Muscle of arm (tissue), 14 donors: ENCODE measurements at places on chromosomes 5 and 9.

GRCh38 chr5:41903382-41903891 is 707 bp upstream of the RIMOC1 start:
- DNase-seq: no peak

DNA sequence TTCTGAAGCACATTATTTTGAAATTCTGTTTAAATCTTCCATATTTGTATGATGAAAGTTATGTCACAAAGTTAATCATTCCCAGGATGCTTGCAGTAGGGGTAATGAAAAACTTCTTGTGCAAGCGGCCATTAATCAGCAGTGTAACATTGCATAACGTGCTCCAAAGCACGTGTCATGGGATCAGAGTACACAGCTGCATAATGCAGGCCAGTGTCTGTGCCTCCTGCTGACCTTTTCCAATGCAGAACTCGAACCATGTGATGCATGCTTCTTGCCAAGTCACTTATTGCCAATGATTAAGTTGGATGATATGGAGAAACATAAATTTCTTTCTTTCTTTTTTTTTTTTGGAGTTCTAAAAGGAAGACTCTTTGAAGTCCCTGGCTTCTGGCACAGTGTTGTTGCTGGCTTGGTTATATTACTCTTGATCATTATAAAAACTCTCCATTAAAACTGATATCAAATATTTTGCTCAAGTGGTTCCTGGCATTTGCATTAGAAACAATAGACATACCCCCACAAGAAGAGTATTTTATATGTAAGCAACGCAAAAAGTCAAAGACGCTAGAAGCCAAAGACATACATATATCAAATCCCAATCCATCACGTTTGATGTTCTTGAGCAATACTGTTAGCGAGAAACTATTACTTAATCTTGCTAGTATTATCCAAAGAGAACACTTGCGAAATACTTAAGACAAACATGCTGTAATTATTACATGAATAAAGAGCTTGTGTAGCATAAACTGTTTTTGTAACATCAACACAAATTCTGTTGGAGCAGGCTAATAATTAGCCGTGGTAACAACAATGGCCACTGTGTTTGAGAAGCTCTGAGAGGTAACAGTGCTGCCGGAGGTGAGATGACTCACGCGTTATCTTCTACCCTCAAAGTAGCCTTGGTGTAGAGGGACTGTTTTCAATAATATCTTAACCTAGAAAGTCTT is 164.2 kb downstream of the AUH start:
- peak; percentile 92 for DNase-seq

DNA sequence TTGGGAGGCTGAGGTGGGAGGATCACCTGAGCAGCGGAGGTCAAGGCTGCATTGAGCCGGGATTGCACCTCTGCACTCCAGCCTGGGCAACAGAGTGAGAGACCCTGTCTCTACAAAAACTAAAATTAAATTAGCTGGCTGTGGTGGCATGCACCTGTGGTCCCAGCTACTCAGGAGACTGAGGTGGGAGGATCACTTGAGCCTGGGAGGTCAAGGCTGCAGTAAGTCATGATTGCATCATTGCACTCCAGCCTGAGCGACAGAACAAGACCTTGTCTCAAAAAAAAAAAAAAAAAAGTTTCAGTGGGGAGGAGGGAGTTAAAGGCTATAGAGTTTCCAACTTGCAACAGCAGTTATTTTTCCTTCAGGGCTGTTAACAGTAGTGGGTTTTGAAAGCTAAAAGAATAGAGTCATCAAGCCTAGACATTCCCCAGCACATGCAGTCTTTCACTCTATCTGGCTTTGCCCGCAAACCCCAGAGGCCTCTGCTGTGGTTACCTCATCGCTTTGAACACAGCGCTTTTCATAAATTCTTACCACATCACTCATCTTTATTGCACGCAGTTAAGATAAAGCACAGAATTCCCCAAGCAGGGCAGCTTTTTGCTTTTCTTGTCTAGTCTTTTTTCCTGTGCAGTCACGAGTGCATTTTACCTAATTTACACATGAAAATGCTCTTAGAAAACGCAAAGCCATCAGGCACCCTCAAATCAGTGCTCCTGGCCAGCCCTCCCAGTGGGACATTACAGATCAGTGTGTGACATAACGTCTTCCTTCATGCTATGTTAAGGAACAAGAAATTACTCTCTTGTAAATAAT is 8.7 kb upstream of the SLC2A8 start:
- no peak for DNase-seq

GRCh38 chr9:116686135-116686534 is 970 bp upstream of the TRIM32 start:
- DNase-seq: no peak

GRCh38 chr9:79184831-79185230 is 386.9 kb upstream of the TLE4 start:
- peak; percentile 22 for DNase-seq

DNA sequence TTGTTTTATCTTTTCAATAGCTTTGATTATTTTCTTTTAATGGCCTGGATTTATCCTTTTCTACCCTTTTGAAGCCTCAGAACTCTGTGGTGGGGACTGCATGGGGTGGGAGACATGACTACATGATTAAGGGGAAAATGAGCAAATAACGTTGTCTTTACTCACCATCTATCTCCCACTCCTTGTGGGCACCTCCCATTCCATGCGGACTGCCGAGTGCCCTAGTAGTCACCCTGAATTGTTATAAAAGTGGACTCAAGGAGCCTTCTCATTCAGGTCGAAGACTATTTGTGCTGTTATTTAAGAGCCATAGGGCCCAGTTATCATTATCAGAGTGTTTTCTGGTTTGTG is 281.8 kb downstream of the MLLT3 start:
- no peak for DNase-seq

DNA sequence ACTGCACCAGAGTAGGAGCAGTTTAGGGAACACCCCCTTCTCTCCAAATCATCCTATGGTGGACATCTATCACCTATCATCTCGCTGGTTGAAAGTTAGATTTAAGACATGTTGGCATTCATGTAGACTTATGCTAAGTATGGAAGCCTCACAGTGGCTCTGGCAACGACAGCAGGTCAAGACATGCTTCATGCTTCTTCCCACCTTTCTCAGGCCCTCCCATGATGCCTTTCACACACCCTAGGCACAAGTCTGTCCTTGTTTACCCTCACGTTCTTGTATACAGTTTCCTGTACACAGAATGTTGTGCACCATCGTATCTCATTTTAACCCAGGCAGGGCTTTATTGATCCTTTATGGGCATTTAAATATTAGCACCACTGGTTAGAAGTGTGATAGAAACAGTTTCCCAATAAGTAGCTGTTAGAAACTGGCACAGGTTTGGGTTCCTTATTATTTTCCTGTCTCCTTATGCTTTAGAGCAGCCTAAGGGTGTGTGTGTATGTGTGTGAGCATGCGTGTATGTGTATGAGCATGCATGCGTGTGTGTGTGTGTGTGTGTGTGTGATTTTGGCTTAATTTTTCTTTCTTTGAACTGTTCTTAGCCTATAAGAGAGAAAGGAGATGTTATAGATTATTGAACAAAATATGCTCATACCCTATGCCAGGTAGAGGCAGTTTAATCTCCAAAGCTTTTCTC is 160.6 kb downstream of the NTRK2 start:
- DNase-seq: no peak

DNA sequence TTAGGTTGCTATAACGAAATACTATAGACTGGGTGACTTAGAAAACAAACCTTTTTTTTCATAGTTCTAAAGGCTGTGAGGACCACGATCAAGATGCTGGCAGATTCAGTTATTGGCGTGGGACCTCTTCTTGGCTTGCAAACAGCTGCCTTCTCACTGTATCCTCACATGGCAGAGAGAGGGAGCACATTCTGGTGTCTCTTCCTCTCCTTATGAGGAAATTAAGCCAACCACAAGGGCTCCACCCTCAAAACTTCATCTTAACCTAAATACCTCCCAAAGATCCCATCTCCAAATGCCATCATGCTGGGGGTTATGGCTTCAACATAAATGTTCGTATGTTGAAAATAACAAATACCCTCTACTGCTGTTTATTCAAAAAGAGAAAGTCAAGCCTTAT is 197.1 kb downstream of the CEMIP2 start:
- no peak for DNase-seq

DNA sequence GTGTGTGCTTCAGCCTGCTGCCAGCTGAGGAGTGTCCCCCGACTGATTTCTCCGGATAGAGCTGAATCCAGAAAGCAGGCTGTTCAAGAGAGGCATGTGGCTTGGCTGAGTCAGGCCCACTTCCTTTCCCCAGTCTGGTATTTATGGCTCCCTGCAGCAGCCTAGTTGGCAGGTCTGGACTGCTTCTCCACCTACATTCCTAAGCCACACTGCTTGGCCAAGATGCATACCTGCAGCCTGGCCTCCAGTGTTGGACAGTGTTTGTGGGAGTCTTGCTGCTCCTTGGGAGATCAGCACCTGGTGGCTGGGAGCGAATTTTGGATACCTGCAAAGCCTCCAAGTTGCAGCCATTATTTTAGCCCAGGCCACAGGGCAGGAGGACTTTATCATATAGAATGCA is 670.8 kb downstream of the ACTL7B start:
- DNase-seq: no peak

DNA sequence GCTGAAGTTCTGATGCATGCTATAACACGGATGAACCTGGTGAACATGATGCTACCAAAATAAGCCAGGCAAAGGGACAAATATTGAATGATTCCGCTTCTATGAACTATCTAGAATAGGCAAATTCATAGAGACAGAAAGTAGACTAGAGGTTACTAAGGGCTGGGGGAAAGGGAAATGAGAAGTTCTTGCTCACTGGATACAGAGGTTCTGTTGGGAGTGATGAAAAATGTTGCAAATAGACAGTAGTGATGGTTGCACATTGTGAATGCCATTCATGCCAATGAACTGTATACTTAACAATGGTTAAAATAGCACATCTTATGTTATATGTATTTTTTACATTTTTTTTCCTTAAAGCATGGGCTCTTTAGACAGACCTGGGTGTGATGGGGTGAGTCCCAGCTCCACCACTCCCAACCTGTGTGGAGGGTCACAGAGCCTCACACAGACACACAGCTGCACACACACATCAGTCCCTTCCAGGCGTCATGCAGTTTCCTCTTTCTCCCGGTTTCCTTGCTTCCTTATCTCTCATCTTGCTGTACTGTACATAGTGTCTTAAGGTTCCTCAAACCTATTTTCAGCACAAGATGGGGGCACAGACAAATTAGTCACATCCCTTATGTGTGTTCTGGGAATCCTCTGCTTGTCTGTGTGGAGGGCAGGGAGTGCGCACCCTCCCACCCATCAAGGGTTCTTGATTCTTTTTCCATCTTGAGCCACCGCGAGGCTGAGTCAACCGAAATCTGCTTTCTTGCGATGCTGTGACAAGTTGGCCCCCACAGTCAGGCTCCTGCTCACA is 192.9 kb downstream of the CRB2 start:
- DNase-seq: no peak

DNA sequence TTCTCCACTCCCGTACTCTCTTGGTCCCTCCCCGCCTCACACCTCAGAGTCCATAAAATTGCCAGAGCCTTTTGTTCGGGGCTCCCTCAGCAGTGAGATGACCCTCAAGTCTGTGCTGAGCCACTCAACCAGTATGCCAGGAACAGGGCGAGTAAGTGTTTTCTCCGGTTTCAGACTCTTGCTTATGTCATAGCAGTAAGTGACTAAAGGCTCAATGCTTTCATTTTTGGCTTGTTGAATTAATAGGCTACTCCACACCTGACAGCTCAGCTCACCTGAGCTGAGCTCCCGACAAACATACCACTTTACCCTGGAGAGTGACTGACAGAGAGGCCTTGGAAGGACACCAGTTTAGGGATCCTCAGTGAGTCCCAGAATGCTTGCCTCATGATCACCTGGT is 30.5 kb downstream of the PCSK1 start:
- no peak for DNase-seq

DNA sequence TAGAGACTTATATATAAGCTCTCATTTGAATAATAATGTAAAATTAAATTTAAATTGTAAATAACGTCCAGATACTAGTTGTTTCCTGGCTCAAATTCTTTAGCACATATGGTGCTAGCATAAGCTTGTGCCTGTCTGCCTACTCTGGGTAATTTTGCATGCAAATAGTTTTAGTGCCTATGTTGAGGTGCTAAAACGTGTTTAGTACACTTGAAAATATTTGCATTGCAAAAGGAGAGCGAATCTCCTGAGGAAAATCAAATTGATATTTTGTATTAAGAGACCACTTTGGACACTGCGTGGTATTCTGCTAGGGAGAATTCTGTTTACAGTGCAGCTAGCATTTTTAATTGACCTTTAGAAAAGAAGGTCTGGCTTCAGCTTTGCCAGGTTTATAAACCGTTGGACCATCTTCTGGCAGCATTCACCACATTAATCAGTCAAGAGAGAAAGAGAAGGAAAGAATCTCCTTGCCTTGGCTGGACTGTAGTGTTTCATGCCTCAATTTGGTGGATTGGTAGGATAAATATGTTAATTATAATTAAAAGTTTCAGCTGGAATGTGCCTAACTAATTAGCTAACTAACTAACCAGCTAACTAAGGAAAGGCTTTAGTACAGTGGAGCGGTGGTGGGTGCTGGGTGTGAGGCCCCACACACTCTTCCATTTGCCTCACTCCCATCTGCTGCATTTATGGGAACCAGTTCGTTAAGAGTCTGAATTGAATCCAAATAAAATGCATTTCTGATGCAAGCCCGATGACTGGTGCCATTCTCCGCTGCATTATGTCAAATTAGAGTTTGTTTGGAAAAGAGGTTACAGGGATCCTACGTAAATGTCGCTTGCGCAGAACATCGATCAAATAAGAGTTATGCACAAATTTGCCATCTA is 150.1 kb upstream of the MPDZ start:
- no peak for DNase-seq

GRCh38 chr5:97043511-97043910 is 98.9 kb downstream of the LIX1 start:
- DNase-seq: no peak

- DNase-seq: no peak
Measured at GRCh38 chr5:119626086-119626485, 3.3 kb upstream of the FAM170A start.

GRCh38 chr5:112333331-112333781 is 85.7 kb downstream of the EPB41L4A start:
- no peak for DNase-seq

GRCh38 chr5:133847301-133847700 is 121.1 kb downstream of the C5orf15 start:
- no peak for DNase-seq

DNA sequence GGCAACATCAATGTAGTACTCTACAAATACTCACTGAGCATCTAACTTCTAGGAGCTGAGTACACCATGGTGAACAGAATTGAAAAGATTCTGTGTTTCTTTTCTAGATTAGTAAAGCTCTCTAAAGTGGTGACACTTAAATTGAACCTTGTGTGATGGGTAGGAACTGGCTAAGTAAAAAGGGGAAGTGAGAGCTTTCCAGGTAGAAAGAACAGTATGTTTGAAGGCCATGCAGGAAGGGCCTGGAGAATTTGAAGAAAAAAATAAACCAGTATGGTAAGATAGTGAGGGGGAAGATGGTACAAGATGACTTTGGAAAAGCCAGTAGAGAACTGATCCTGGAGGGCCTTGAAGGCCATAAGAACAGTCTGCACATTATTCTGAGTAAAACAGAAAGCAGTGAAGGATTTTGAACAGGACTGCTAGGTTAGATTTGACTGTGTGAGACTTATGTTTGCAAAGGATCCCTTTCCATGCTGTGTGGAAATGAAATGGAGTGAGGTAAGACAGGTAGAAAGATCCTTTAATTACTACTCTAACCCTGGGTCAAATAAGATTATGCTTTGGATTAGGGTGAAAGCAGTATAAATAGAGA is 46.7 kb upstream of the UBQLN1 start:
- no peak for DNase-seq
